Stimulated activated CD4-positive, alpha-beta T cell treated with anti-CD3 and anti-CD28 coated beads, Interleukin-12 subunit alpha, Interleukin-12 subunit beta, amount 100 ng/mL, for 48 hours (primary cell): ENCODE measurements at places on chromosomes 4 and X.

DNA sequence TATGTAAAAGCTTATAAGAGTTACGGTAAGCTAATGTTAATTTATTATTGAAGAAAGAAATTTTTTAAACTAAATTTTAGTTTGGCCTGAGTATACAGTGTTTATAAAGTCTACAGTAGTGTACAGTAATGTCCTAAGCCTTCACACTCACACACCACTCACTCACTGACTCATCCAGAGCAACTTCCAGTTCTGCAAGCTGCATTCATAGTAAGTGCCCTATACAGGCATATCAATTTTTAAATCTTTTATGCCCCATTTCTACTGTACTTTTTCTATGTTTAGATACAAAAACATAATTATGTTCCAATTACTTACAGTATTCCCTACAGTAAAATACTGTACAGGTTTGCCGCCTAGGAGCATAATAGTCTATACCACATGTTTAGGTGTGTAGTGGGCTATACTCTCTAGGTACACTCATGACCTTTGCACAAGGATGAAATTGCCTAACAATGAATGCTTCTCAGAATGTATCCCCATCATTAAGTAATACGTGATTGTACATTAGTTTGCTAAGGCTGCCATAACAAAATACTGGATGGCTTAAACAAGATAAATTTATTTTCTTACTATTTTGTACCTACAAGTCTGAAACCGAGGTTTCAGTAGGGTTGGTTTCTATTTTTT, 333.8 kb upstream of the PCDH7 start:
- DNase-seq = no peak

DNA sequence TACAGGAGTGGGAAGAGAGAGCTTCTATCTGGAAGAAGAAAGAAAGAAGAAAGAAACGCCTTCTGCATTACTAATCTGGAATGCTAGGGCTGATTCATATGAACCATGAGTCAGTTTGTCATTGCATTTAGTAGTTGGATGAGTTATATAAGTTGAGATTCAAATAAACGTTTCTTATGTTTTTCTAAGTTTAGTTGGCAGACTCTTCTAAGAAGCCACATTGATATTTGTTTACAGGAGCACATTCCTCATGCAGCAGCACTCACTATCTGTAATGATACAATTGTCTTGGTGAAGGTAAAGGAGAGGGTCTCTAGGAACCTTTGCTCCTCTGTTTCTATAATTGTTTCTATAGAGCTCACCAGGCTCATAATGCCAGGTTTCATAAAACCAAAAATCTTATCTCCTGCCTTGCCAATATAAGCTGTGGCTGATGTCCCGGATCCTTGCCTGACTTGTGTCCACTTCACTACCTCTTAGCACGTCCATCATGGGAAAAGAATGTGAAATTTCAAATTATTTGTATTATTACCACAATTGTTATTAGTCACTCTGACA, 39.5 kb downstream of the HOPX start:
- no peak for DNase-seq

DNA sequence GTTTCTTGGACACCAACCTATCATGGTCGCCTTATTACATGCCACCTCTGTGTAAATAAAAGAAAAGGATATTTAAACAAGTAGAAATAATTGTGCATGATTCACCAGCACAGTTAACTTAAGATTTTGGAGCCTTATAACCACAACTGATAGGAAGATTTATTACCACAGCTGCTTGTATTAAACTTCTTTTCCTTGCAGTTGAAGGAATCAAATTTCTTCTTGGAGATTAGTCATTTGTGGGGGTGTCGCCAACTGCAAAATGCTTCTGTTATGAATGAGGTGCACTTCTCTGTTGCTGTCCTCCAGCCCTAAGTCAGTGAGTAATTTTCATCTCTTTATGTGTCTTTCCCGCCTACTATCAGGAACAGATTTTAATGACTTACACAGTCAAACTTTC, 73.3 kb downstream of the OR13H1 start:
- no peak for DNase-seq

GRCh38 chrX:44904542-44905115, 31.6 kb downstream of the KDM6A start:
- no peak for DNase-seq

DNA sequence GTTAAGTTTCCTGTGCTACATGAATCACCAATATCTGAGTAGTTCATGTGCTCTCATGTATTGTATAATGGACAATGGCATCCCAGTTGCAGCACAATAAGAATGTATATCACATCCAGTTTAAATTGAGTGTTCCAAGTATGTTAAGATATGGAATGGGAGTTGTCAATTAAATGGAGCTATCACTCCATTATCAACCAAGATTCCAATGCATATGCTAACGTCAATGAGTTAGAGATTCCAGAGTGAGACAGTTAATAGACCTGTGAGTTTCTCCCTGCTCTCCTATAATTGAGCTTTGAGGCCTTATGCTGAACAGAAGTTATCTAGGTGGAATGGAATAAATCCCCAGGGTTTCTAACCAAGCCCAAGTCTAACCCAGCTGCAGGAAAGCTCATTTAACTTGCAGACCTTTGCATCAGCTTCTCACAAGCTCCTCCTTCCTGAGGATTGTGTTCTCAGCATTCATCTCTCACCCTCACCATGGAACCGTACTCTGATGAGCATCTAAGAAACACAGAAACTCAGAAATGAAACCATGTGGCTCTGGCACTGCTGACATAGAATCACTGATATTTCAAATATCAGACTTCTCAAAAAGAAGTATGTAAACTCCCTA, 84.8 kb downstream of the TIGD2 start:
- DNase-seq = no peak

DNA sequence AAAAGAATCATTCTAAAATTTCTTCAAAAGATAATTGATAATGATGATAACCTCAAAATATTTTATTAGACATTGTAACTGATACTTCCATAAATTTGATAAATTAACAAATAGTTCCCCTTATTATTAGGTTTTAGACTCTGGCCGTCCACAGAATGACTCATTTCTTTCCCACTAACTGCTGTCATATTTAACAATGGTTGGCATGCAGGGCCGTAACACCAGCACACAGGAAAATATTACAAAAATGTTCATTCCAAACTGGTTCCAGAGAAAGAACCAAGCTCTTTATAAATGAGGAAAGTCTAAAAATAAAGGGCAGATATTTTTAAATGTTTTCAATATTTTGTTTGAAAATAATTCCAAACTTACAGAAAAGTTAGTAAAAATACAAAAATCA, 28.2 kb downstream of the WDFY3 start:
- no peak for DNase-seq

DNA sequence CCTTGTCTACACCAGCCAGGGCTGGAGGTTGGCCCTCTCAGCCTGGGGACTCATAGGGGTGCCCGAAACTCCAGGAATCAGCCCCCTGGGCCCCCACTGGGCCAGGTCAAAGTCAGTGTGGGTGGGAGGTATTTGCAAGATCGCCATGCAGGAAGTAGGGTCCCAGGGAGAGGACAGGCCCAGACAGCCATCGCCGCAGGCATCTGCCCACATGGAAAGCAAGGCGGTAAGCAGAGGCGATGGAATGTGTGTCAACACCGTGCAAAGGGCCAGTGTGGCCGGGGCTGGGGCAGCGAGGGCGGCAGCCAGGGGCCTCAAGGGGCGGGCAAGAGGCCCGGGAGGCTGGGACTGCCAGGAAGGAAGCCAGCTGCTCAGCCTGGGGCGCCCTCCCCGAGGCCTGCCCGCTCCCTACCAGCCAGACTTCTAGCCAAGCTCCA, 19.3 kb upstream of the DUSP9 start:
- no peak for DNase-seq

DNA sequence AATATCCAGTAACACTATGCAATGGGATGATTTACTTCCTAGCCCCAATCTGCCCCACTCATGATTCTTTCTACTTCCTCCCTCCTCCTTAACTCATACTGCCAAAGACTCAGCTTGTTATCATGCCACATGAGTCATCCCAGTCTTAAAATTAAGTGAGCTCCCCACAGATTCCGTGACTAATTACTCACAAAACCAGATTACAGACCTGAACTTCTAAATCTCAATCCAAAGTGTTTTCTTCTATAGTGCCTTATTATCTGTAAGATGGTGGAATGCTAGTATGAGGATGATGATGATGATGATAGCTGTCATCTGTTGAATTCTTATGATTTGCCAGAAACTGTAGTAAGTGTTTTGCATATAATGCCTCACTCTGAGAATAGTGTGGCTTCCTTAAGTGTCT, 27.7 kb upstream of the GPC3 start:
- no peak for DNase-seq

DNA sequence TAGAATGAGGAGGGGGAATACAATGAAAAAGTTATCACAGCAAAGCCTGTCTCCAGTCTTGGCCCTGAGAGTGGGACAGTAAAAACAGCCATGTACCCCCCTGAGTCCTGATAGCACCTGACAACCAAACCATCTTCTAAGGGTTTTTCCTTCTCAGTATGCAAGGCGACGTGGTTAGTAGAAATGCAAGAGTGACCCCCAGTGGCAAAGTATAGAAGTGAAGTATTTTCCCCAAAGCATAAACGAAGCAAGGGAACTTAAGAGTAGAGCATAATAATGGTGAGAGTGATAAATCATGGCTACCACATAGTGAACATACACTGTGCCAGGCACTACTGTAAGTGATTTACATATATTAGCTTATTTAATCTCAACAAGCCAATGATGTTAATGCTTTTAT, 52.8 kb downstream of the FAM47C start:
- no peak for DNase-seq

GRCh38 chr4:134260126-134260525, 58.5 kb upstream of the PABPC4L start:
- no peak for DNase-seq

DNA sequence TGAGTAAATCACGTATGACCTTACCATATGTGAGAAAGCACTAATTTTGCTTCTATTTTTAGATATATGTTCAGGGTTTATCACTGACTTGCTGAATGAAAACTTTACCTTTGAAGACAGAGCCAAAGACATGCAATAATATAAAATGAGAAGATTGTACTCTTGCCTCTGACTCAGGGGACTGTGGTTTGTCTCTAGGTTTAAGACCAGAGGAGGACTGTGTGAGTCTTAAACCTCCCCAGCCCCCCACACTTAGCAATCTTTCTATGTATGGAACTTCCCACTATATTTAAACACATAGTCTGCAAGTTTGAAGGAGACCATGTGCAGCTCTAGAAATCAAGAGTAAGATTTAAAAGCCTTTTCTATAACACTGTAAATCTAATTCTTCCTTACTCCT, 368.7 kb upstream of the FAM241A start:
- DNase-seq = no peak

GRCh38 chr4:124768596-124769365, 56.2 kb upstream of the ANKRD50 start:
- DNase-seq = no peak

GRCh38 chr4:149555799-149556198, 259.8 kb downstream of the IQCM start:
- DNase-seq = no peak

GRCh38 chr4:176587920-176588319, 204.8 kb downstream of the VEGFC start:
- DNase-seq = no peak

GRCh38 chr4:153747406-153747955, 12.3 kb downstream of the RNF175 start:
- DNase-seq = no peak

- DNase-seq = no peak
Observed at GRCh38 chrX:150775569-150776350, 82.6 kb downstream of the MTMR1 start.

- no peak for DNase-seq
Observed at GRCh38 chrX:102832661-102833060, 104.4 kb upstream of the RAB40AL start.

DNA sequence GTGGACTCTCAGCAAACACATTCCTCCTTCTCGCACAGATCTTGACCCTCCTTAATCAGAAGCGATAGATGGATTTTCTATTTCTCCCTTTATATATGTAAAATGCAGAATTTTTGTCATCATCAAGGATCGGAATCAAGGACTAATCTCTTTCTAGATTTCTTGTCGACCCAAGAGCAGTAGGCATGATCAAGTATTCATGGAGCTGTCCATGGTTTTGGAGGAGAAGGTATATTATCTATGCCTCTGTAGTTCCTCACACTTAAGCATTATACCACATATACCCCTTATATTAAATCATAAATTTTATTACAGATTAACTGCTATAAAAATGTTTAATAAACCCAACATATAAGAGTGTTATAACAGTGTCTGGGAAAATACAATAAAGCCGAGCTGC, 886.8 kb downstream of the NLGN4X start:
- DNase-seq = no peak

DNA sequence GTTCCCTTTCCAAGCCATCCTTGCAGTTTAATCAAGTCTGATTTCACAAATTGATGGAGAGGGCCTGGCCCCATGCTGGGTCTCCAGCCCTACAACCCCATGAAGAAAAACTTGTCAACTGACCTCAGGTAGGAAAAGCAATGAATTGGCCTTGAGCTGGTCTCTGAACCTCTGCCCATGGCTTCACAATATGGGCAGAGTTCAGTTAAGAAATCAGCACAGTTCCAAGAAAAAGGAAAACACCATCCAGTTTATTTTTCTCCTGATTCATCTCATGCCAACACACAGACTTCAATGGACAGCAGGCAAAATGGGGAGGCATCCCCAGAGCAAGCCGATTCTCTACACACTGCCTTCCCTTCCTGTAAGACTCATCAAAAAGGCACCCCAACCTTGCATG, 3.3 kb downstream of the RIPPLY1 start:
- no peak for DNase-seq

DNA sequence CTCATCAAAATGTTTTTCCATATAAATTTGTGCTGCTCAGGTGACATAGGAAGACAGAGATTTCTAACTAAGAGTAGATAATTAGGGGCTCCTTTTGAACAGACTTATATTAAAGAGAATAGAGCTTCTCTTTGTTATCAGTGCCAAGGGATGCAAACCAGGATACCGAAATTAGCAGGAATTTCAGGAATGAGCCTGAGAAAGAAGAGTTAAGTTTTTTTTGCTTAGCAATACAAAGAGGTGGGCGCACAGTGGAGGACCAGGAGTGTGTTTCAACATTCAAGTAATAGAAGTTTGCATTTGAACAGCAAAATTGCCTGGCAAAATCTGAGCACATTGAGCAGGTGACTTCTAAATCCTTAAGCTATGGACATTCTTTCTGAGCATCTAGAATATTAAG, 541.3 kb downstream of the GBA3 start:
- no peak for DNase-seq

- DNase-seq = peak; percentile 30
Observed at GRCh38 chrX:22063284-22063683, 31.2 kb downstream of the PHEX start.

GRCh38 chr4:155114790-155115189, 93.6 kb upstream of the NPY2R start:
- no peak for DNase-seq

GRCh38 chrX:153763989-153764755, at the start of gene PLXNB3:
TSS of gene PLXNB3 (plus strand) at chrX:153764249. CDS start at chrX:153765536, 1,287 bp downstream.
- DNase-seq = peak; percentile 43
